Muscle of arm (tissue), 14 donors: ENCODE measurements at places on chromosomes 13 and 19.

GRCh38 chr19:5250127-5250659 is 90.4 kb downstream of the PTPRS start:
- DNase-seq: no peak

DNA sequence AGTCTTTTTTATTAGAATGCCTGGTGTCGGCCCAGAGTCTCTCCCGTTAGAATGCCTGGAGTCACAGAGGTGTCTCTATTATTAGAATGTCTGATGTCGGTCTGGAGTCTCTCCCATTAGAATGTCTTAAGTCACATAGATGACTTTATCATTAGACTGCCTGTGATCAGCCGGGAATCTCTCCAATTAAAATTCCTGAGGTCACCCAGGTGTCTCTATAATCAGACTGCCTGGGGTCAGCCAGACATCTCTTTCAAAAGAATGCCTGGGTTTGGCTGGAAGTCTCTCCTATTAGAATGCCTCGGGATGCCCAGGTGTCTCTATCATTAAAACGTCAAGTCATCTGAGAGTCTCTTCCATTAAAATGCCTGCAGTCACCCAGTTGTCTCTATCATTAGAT is 1493.9 kb downstream of the UQCRFS1 start:
- no peak for DNase-seq

DNA sequence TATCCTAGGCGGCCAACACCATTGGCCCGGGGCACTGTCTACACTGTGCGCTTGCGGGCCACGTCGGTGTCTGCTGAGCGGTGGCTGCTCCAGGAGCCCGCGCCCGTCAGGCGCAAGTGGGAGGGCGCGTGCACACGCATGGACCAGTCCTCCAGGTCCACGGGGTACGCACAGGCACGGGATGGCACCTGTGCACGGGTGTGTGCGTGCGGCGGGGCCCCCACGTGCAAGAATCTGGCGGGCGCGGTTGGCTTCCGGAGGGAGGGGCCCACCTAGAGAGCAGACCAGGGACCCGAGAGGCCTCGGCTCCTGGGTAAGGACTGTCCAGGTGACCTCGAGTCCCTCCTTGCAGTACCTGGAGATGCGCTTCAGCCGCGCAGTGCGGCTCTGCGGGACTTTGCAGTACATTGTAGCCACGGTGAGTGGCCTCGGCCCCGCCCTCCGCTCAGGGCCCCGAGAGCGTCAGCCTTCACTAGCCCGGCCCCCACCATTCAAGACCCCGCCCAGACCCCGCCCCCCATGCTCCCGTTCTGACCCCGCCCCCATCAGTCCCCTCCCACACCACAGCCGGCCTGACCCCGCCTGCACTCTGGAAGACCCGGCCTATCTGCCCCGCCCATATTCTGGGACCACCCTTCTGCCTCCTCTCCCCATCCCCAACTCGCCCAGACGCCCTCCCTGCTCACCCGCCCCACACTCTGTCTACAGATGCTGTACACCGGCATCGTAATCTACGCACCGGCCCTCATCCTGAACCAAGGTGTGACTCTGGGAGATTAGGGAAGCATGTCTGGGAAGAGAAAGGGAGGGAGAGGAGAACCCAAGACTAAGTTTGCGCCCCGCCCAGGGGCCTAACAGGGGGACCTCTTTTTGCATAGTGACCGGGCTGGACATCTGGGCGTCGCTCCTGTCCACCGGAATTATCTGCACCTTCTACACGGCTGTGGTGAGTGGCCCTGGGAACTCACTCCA is 2.3 kb downstream of the SLC5A5 start:
- DNase-seq: no peak

GRCh38 chr19:30452931-30453330 is 80.7 kb downstream of the ZNF536 start:
- DNase-seq: no peak

- DNase-seq: no peak
Measured at GRCh38 chr19:52673014-52673413, 34.9 kb upstream of the ZNF83 start.

- peak; percentile 75 for DNase-seq
Measured at GRCh38 chr19:5578097-5578846, 10.5 kb upstream of the TINCR start.

DNA sequence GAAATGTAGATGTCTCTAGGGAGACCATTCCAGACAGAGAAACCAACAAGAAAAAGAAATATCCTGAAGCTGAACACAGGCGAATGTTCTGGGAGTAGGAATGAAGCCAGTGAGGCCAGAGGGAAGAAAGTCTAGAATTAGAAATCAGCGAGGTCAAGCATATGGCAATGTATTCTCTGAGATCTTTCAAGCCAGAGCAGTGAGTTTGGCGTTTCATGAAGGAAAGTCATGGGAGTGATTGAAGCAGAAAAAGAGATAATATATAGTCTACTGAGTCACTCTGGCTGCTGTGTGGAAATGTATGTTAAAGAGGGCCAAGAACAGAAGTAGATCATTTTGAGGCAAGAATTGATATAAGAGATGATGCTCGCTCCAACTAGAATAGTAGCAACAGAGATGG is 576.0 kb downstream of the PCDH17 start:
- DNase-seq: peak; percentile 19

DNA sequence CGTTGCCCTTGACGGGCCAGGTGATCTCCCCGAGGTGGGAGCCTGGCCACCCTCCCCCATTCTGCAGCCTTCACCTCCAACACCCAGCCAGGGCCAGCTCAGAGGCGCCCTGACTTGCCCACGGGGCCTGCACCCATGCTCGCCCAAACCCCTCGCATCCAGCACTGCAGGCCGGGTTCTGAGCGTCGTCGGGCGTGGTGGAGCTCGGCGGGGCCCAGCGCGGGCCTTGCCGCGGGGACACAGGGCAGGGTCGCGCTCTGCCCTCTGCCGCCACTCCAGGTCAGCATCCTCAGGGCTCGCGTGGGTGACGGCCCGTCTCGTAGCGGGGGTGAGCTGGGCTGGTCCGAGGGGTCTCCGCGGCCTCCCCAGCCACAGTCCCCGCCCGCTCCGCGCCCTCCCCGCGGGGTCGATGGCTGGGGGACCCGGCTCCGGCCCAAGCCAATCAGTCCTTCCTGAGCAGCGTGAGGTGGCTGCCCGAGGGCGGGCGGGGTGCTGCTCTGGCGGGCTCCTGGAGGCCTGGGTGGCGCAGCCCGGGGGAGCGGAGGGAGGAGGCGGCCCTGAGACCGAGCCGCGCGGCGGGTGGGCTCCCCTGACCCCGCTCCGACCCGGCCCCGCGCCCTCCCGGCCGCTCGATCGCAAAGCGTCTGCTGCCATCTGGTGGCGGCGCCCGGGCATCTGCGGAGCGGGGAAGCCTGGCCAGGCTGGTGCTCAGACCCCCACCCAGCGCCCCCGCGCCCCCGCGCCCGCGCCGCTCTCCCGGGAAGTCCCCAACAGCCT is 61.4 kb downstream of the CCNE1 start:
- peak; percentile 50 for DNase-seq
